Panc1 (cell line): ENCODE measurements at places on chromosomes 1 and 21.

DNA sequence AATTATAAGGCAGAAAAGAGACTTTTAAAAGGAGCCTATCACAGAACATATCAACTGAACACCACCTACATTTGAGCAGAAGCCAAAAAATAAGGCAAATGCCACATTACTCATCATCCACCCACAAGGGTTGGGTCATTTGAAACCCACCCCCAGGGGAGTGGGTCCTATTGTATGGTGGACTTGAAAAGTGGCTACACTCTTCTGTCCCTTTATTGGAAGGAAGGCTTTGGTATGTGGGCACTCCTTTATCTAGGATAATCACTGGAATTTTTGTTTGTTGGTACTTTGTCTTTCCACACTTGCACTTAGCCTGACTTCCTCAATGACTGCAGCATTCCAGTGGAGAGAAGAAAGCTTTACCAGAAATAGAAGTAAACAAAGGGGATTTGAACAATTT lies 157.2 kb upstream of the COL11A1 start:
- no peak for DNase-seq

- DNase-seq, result no peak
Observed at GRCh38 chr1:153933430-153933829, 10.7 kb upstream of the GATAD2B start.

- no peak for DNase-seq
Observed at GRCh38 chr1:32220746-32221580, 1.2 kb downstream of the TMEM234 start.

DNA sequence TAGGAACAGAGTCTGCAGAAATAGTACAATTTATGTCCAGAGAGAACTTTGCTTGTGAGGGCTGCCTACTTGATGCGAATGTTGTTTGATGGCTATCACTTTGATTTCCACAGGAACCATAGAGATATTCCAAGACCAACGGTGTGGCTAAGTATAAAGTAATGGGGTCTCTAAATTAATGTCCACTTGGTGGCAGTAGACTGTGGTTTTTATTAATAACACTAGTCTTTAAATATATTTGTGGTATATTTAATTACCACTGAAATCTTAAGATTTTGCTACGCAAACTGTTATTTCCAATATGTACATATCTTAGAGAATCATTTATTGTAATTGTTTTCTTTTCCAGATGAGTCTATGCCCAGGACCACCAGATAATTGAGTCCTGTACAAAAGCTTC lies 647.9 kb downstream of the PLA2G4A start:
- no peak for DNase-seq

- DNase-seq, result no peak
Observed at GRCh38 chr1:160058087-160058486, 11.9 kb downstream of the KCNJ10 start.

- DNase-seq, result no peak
Observed at GRCh38 chr1:246506367-246506673, 759 bp downstream of the SMYD3 start.

DNA sequence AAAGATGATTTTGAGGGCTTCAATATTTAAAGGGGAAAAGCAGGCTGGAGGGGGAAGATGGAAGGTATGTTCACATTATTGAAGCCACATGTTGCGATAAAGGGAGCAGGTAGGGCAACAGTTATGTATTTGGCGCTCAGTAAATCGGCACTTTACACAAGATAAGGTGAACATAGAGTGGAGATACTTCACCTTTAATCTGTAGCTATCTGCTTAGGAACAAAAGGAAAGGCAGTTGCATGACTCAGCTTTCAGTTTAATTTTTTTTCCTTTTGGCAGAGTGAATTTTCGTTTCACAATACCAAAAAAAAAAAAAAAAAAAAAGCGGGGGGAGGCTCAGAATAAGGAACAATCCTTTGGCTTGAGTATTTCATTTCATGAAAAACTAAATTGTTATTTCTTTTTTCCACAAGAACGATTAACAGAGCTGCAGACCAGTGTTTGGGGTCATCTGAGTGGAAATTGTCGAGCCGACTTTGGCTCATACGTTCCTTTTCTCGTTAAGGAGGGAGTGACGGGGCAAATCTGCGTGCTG lies 1.1 kb upstream of the COQ8A start:
- no peak for DNase-seq

GRCh38 chr1:205247130-205247921 lies 19.6 kb downstream of the TMCC2 start:
- DNase-seq, result no peak

- no peak for DNase-seq
Observed at GRCh38 chr1:29711582-29712283, 475.4 kb downstream of the PTPRU start.

DNA sequence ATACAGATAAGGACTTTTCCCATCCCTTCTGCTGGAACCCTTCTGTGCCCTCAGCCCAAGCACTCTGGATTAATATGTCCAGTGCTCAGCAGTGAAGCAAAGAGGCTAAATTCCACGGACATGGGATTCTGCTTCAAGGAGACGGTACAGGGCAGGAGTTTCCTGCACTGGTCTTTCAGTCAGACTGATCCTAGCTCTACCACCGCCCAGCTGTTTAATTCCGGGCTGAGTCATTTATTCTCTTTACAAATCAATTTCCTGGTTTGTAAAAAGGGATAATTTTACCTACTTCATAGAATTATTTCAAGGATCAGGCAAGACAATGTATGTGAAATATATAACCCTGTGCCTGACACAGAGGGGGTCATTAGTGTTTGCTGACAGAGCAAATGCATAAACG lies 41.6 kb upstream of the NRDC start:
- no peak for DNase-seq

GRCh38 chr1:9805006-9805508 lies 18.7 kb downstream of the CLSTN1 start:
- no peak for DNase-seq

GRCh38 chr21:34204481-34205439 lies 131.4 kb downstream of the MRPS6 start:
- no peak for DNase-seq

- no peak for DNase-seq
Observed at GRCh38 chr1:171251042-171251951, 3.0 kb downstream of the FMO1 start.

- no peak for DNase-seq
Observed at GRCh38 chr1:58905628-58906221, 121.9 kb upstream of the JUN start.

DNA sequence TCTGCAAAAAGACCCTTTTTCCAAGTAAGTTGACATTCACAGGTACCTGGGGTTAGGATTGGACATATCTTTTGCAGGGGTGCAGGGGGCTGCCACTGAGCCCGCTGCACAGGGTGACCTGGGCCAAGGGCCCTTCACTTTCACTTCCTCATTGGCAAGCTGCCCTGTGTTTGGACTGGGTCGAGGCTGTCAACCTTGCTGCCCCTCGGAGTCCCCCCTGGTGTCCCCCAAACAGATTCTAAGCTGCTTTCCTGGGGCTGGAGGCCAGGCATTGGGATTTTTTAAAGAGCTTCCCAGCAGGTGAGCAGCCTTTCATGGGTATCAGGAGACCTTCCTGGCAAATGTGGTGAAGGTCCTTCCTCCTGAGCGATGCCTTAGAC lies 7.9 kb upstream of the UMODL1 start:
- no peak for DNase-seq

DNA sequence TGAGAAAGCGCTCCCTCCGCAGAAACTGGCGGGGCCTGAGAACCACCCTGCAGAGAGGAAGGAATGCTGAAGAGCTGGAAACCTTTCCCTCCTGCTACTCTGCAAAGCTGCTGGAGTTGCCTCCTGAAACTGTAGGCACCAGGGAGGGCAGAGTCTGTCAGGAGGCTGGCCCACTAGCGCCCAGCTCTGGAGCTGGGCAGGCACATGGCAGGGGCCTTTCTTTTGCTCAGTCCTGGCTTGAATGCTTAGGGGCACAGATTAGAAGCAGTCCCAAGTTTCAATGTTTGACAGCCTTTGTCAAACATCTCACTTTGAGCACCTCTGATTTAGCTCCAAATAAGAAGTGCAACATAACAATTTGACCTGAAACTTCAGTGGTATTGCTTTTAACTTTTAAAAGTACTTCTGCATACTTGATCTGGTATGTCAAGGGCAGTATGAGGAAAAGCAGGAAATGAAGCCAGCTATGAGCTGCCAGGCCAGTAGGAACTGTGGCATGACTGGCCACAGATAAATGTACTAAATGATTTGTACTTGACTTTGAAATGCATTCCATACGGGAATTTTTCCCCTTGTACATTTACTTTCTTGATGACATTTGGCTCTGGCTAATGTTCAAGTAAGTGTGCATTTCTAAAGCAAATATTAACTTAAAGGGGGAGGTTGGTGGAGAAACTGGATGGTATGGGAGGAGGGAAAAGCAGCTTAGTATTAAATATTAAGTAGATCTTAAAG lies 7.2 kb downstream of the C1orf116 start:
- no peak for DNase-seq

DNA sequence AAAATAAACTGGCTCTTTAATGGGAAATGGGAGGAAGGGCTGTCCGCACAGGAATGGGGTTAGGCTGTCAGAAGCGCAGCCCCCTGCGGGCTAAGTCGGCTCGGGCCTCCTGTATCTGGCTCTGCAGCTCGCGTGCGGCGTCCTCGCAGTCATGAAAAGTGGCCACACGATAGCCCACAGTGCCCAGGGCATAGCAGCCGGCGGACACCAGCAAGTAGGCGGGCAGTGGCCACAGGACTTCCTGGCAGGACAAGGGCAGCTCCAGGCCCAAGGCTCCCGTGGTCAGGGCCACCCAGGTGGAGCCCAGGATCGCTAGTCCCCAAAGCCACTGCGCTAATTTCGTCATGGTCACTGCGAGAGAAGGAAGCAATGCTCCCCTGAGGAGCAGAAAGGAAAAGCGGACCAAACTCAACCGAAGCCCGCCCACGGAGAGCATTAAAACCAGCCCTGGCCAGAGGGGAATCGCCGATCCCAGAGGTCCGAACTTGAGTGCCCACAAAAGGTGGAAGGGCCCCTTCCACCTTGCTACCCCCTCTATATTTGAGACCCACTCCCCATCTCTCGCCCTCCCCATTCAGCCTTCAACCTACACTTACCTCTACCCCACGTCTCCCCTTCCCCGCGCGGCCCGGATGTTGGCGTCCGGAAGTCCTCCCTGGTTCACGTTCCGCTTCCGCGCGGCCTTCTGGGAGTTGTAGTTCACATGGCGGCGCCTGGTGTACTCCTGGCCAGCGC lies at the start of gene DPM3:
Gene DPM3 (minus strand): TSS at position 637 of the 735 bp plus-strand sequence. CDS start 291 bp downstream, at position 346.
- no peak for DNase-seq

GRCh38 chr1:51736702-51737101 lies 119.8 kb downstream of the OSBPL9 start:
- no peak for DNase-seq

- DNase-seq, result no peak
Observed at GRCh38 chr1:58833166-58833565, 49.3 kb upstream of the JUN start.

GRCh38 chr1:99766378-99766800 lies at the start of gene FRRS1:
Gene FRRS1 (minus strand): TSS chr1:99766635. CDS start chr1:99748768, 17,867 bp downstream.
- peak; percentile 24 for DNase-seq

GRCh38 chr1:178541829-178542553 lies 29.1 kb downstream of the TEX35 start:
- no peak for DNase-seq

DNA sequence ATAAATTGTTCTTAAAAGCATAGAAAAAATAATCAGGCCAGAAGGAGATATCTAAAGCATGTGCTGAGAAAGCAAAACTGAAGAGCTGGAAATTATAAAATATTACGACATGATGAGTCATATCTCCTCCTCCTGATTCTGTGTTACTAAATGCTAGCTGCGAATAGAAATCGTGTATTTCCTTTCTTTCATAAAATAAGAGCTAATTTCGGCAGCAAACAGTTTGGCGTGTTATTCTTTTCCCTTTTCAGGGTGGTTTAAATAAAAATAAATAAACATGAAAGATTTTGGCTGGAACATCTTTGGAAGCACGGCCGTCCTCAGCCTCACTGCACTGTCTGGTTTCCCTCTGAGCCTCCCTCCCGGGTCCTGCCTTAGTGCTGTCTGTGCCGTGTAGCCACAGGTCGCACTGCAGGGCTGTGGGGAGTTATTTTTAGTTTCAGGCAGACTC lies 56.0 kb downstream of the ADARB1 start:
- no peak for DNase-seq

GRCh38 chr1:204046346-204046745 lies 26.6 kb upstream of the SOX13 start:
- no peak for DNase-seq
